ENCODE measurements at places on chromosomes 3 and 15.

- no peak for DNase-seq
Observed at GRCh38 chr3:123110976-123111615, 44.3 kb downstream of the PDIA5 start.

DNA sequence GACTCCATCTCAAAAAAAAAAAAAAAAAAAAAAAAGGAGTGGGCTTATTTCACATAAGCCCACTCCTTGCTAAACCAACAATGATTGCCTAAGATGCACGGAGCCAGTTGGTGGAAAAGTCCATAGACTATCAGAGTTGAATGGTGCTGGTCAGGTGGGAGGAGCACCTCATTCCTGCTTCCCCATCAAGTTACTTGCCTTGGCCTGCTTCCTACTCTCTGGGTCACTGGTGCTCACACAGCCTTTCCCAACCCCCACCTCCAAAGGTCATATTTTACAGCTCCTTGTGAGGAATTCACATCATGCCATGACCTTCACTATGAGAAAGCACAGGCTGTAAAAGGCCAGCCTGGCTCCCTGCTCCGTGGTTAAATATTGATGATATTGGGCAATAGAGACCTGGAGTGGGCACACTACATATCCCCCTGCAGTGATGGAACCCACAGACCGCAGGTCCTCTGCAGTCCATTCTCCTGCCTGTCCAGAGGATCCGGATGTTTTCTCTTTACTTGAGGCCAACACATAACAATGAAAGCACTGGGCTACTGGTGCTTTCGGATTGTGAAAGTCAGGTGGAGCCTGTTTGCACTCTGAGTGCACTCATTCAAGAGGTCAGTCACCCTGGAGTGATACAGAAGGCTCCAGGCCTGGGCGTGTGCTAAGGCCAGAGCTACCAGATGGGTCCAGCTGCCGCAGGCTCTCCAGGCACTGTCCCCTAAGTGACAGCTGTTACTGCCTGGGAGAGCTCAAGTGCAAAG lies at the start of gene SLC51B:
TSS of gene SLC51B (plus strand) at position 664 of the 758 bp plus-strand sequence. CDS start 4,618 bp downstream, outside the sequence.
- DNase-seq, result no peak

DNA sequence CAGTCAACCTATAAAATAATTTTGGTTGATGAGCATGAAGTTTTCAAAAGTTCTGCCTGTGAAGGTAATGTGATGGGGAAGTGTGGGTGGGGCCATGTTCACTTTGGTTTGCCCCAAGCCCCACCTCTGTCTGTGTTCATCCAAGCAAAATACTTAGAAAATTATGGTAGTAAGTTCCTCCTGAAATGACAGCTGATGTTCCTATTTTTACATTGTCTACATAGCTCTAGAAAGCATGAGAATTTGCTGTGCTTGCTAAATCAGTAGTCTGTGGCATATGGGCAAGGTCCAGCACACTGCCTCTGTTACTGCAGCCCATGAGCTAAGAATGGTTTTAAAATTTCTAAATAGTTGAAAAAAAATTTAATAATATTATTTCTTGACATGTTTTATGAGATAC lies 21.9 kb upstream of the CP start:
- DNase-seq, result no peak

DNA sequence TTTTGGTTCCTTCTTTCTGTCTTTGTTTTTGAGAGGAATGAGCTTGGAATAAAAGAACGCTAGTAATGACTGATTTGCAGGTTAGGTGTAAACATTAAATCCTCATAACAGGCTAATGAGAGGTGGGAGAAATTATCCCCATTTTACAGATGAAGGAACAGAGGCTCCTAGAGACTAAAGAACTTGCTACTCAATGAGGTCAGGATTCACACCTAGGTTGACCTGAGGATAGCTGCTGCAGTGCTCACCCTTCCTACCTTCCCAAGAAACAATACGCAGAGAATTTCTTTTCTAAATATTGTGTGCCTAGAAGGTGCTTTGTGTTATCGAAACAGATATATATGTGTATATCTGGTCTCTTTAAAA lies 106.3 kb downstream of the IGF1R start:
- DNase-seq, result no peak

- peak; percentile 98 for DNase-seq
Observed at GRCh38 chr3:15601399-15602145, at the start of the genes BTD and HACL1. Gene BTD (plus strand): TSS chr3:15601745. CDS start chr3:15635440, 33,695 bp downstream. Gene HACL1 (minus strand): TSS chr3:15601569. CDS start chr3:15601463, 106 bp downstream.

DNA sequence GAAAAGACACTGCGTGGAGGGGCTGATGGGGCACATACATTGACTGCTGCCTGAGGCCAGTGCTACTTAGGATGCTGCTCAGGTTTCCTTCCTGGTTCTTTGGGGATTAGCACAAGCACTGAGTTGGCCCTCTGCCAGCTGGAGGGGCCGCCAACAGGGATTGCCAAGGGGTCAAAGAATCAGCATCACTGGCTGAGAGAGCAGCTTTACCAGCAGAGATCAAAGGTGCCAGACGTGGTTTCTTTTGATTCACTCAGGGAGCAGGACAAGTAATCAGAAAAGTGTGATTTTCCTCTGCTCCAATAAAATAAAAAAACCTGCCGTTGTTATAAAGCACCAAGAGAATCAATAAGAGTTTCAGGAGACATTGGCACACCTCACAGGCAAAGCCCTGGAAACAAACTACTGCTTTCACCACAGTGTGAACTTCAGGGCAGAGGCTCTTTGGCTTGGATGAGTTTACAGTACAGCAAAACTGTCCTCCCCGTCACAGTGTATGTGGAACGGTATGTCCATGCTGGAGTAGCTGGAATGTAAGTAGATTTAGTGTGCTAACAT lies 45.8 kb upstream of the FSIP1 start:
- DNase-seq, result no peak

GRCh38 chr15:40549894-40550293 lies 14.9 kb downstream of the CCDC32 start:
- DNase-seq, result no peak

DNA sequence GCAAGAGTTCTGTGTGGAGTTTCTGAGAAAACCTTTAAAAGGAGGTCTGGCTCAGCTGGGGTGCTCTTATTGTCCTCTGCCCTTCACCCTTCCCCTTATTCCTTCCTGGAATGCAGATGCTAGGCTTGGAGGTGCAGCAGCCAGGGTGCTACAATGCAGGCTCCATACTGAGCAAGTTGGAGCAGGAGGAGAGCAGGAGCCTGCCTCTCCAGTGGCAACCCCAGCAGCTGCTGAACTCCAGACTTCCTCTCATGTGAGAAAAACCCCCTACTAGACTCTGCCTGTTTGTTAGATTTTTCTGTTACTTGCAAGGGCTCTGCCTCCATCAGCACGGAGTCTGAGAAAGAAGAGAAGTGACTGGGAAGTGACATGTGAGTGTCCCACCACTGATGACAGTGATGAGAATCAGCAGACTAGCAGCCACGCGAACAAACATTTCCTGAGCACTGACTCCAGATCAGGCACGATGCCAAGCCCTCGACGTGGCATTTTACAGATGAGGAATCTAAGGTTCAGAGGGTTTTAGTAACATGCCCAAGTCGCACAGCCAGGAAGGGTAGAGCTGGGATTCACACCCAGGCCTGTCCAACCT lies 16.1 kb upstream of the RARRES1 start:
- DNase-seq, result no peak

DNA sequence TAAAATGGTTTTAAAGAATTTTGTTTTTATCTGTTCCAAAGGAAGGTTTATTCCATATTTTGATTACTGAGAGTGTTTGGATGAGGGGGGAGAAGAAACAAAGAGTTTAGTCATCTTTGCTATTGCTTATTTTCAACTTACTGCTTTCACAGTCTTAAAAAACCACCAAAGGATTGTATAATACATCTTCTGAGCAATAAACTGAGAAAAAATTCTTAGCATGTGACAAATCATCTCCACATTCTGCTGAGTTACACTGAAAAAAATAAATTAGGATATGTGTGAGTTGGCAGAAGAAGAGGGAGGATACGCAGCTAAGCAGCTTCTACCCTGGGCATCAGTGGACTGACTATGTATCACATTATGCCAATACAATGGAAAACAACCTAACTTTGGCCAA lies 23.2 kb upstream of the ACTC1 start:
- DNase-seq, result no peak

- DNase-seq, result no peak
Observed at GRCh38 chr3:5888851-5889250, 701.3 kb downstream of the EDEM1 start.

GRCh38 chr3:186361762-186362536 lies at the start of gene DGKG:
Gene DGKG (minus strand): TSS chr3:186362234. CDS start chr3:186320459, 41,775 bp downstream.
- no peak for DNase-seq

- DNase-seq, result no peak
Observed at GRCh38 chr3:164897342-164897741, 181.0 kb downstream of the SI start.

GRCh38 chr3:123595396-123596180 lies 10.7 kb upstream of the HACD2 start:
- no peak for DNase-seq

DNA sequence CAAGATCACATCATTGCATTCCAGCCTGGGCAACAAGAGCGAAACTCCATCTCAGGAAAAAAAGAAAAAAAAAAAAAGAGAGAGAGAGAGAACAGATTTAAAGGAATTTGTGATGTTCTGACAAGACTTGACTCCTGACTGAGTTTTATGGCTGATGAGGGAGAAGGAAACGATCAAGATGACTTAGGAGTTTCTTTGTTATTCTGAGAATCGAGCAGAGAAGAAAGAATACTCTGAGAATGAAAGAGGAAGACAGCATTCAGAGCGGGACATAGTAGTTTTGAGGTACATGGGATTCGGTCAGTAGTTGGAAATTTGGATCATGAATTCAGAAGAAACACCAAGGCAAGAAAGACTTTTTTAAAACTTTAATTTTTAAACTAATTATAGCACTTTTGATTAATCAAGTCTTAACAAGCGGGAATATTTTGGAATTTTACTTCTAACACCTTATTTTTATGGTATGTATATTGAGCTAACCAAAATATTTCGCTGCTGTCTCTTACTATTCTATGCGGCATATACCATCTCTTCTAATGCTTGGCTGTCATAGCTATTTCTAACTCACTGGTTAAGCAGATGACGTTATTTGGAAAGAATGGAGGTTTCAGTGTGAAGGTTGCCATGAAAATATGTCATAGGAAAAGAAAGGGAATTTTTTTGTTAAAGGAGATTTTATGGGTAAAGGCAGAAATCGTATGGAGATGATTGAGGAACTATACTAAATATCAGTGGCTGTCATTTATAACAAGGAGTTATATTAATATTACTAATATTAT lies 644.1 kb downstream of the RBMS3 start:
- DNase-seq, result no peak

GRCh38 chr3:46440531-46441294 lies 24.0 kb downstream of the LTF start:
- peak; percentile 3 for DNase-seq

DNA sequence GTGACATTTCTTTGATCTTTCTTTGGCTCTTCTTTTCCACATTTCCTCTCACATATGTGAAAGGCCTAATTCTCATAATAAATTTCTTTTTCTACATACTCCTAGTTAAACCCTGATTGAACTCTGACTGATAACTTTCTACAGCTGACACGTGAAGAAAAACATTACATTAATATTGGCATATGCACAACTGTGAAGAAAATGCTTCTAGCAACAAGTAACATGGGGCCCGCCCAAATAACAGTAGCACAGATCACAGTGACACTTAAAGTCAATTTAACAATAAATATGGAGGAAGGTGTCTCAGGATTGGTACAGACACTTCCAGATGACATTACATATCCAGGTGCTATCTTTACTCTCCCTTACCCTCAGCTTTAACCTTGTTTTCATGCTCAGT lies 317.6 kb upstream of the ZNF385D start:
- no peak for DNase-seq

DNA sequence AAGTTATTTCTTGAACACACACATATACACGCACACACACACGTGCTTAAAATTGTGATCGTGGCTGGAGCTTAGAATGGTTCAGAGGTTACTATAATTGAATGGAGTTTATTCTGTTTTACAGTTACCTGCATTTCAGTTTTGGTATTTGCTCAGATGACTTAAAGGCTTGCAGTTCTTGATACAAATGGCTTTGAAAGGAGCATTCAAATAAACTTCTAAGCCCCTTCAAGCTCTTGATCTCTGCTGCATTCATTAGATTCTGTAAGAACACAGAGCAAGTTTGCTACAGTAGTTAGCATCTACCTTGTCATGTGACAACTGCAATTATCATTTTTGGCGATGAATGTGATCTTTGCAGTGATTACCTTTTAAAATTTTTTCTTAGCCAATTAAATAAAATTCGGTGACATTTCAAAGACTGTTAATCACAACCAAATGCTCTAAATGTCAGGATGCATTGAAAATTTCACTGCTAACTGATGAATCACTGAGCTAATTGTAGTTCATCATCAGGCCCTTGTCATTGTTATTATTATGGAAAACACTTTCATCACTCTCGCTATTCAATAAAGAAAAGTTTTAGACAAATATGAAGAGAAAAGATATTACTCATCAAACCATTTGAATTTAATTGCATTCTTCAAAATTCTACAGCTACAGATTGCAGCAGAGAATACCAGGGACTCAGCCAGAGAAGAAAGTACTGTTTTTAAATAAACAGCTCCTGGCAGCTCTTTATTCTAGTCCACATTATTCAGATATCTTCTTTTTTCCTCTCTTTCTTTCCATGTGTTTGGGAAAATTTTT lies 296.1 kb downstream of the LRTM1 start:
- no peak for DNase-seq

DNA sequence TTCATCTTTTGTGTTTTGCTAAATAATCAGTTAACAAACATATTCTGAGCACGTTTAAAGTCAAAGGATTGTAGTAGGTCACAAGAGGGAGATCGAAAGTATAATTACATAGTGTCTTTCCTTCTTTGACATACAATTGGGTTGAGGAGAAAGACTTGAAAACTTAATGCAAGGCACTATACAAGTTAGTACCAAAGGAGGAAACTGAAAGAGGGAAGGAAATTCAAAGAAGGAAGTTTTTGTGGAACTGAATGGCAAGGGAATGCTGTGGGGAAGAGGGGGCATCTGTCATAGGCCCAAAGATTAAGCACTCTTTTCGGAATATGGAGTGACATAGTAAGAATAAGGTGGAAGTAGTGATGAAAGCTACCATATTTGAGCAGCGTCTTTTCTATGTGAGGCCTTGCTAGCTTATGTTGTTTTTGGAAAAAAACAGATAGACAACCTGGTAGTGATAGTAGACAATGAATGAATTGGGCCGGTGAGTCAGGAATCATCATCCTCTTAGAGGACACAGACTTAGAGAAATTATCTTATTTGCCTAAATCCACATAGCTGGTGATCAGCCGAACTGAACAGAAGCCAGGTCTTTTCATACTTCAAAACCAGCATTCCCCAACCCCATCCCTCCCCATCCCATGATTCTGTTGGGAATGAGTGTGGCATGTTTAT lies 10.2 kb downstream of the MBNL1 start:
- DNase-seq, result no peak

GRCh38 chr15:42111924-42112323 lies 17.6 kb upstream of the PLA2G4D start:
- DNase-seq, result no peak

GRCh38 chr3:23697416-23697815 lies 108.3 kb upstream of the UBE2E1 start:
- DNase-seq, result no peak

DNA sequence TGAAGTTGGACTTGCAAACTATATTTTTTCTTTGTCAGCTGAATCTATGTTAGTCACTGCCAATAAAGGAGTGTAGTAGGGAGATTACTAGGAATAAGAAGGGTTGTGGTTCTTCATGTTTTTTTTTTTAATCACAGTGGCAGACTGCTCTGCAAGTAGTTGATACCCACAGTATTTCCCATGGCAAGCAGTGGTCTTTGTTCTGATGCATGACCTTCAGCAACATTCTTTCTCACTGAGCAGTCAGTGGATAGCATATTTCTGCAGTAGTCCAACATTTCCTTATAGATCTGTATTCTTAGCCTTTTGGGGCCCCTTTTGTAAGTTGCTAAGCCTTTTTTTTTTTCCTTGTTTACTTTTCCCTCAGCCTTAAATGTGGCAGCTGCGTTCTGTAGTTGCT lies 151.1 kb downstream of the DOCK3 start:
- DNase-seq, result no peak

Measured in activated CD4-positive, alpha-beta T cell treated with anti-CD3 and anti-CD28 coated beads, Interleukin-2, amount 50 U/mL, for 4 hours (primary cell).